ENCODE measurements at places on chromosomes 11 and 22.

GRCh38 chr11:114259124-114259526, 37.1 kb upstream of the NNMT start:
- DNase-seq: no peak

GRCh38 chr11:59285716-59286260, 72.9 kb upstream of the OR5AN1 start:
- DNase-seq: no peak

DNA sequence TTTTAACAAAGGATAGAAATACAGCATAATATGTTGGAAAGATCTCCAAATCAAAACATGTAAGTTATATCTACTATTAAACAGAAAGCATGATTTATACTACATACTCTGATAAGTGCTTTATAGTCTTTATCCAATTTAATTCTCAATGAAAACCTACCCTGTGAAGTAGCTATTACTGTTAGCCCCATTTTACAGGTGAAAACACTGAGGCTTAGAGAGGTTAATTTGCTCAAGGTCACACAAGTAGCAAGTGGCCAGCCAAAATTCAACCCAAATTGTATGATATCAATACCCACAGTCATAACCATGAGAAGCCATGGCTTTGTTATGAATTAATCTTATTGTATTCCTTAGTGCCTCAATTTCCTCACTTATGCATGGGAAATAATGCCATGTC, 675 bp upstream of the OR5AN1 start:
- DNase-seq: no peak

- no peak for DNase-seq
These were observed 14.6 kb upstream of the PHLDB1 start for GRCh38 chr11:118592616-118593367.

DNA sequence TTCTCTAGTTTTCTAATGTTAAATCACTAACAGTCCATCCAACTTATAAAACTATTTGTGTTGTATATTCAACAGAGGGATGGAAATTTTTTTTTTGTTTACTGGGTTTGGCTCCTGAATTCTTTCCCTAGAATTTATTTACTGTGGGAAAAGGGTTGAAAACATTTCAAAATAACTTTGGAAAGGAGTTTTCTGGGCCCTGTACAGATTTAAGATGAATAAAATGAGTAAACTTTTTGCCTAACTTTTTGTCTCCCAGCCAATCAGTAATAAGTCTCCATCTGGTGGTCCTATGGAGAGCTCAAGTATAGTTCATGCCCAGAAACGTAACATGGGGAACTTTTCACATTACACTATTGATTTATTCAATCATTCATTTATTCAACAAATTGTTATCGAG, 16.7 kb upstream of the PRSS23 start:
- no peak for DNase-seq

GRCh38 chr22:47631571-47632102, 869.2 kb downstream of the TBC1D22A start:
- peak; percentile 62 for DNase-seq

DNA sequence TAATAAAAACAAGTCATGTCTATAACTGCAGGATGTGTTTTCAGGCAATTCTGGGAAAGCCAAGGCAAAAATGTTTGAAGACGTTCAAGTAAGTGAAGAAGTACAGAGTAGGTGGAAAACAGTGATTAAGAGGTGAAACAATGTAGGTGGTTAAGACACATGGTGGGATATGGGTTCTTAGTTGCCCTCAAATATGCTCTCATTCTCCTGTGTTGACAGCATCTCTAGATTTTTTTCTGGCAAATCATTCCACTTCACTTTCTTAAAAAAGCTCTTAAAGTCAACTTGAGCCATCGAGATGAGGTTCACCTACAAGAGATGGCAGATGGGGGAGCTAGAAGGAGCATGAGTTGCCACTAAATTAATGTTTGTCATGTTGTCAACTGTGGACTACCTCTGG, 1041.0 kb upstream of the CNTN5 start:
- no peak for DNase-seq

DNA sequence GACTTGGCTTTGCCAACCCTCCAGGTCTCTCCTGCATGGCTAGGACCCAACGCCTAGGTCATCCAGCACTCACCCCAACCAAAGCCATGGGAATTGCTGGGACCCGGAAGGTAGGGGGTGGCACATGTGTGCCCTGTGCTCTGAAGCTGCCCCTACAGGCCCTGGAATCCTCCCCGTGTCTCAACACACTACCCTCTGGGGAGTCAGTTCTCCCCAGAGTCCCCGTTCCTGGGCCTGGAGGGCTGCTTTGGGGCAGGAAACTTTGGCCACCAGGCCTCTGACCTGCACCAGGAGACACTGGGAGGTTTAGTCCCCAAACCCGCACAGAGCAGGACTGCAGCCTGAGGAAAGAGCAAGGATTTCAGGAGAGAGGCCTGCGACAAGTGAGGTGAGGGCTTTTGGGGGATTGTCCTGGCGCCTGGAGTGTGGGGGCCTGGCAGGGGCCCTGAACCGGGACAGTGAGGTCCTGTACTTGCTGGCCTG, 495 bp upstream of the IFITM1 start:
- no peak for DNase-seq

GRCh38 chr11:4975436-4975835, 19.2 kb upstream of the OR51L1 start:
- DNase-seq: no peak

DNA sequence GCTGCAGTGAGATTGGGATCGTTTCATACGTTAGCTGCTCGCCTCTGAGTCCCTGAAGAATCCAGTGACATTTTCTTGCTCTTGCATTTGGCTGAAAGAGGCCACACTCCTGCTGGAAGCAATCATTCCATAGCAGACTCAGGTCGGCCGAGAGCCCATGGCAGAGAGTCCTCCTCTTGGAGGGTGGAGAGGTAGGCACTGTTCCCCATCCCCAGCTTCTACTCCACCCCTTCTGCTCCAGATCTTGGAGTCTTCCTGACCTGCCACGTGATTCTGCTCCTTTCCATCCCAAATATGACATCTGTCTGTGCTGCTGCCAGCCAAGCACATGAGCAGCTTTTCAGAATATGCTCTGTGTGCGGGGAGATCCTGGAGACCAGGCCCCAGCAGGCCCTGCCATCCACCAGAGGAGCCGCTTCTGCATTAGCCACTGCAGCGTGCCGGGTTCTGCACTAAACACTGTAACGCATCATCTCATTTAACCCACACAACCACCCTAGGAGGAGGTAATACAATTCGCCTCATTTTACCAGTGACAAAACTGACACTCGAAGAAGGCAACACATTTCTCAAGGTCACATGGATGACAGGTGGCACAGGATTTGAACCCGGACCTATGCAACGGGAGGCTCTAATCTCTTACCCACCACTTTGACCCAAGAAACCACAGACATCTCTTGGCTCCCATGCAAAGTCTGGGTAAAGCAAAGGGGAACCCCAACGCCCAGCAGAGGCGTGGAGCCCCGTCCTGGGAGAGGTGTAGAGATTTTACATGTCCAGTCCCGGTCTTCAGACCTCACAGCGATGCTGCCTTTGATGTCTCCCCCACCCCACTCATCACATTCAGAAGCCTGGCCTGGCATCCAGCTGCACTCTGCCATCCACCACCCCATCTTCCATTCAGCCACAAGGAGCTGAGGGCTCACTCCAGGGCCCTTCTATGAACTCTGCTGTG, 78.8 kb downstream of the FEZ1 start:
- DNase-seq: no peak

GRCh38 chr11:119722281-119722794, 6.7 kb downstream of the NECTIN1 start:
- DNase-seq: no peak

DNA sequence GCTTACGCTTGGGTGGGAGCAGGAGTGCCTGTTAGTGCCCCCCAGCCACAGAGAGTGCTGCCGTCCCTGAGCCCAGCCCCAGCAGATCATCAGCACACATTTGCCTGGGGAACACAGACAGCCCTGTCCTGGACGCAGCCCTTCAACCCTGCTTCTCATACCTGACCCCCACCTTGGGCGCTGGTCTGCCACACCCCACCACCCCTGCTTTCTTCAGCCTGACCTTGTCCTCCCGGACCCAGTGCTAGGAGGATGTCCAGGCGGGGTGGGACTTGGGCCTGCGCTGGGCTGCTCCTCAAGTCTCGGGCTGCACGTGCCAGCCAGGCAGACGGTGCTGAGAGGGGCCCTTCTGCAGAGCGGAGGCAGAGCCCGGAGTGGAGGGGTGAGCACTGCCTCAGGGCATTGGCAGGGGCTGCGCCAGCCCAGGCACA, 119.2 kb downstream of the KCNQ1OT1 start:
- no peak for DNase-seq

DNA sequence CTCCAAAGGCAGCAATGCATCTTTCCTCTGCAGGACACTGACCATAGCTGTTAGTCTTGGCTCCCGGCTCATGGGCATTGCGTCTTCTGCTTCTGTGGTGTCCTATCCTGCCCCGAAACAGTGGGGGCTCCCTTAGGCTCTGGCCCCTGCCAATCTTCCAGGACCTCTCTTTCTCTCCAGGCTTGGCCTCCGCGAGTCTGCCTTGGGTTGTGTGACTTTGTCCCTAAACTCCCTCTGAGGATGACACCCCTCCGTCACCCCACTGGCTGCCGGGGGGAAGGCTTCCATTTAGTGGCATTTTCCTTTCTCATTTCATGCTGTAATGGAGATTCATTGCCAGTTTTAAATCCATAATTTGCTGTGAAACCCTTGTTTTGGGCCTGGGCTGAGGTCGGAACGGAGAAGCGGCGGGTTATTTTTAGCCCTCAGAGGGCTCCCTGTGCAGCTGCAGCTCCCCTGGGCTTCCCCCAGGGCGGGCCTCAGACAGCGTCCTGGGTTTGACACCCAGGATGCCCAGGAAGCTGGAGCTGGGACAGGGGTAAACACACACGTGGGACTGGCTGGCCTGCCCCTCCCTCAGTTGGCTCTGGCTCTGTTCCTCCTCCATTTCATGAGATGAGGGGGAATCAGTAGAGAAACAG, 156.1 kb downstream of the ST3GAL4 start:
- DNase-seq: no peak

DNA sequence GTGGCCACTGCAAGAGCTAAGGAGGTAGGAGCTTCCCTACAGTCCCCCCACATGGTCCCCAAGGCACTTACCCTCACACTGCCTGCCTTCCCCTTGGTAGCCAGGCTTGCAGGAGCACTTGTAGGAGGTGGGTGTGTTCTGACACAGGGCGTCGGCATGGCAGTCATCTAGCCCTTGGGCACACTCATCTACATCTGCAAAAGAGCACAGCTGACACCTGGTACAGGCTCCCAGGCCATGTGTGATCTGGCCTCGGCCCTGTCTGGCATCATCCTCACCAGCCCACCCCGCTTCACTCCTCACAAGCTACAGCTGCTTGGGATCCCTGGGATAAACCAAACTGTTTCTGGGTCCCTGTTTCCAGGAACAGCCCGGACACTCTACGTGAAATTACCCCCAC, 1.8 kb downstream of the SCUBE2 start:
- DNase-seq: peak; percentile 21

- no peak for DNase-seq
These were observed 409.3 kb downstream of the BRD1 start for GRCh38 chr22:49418341-49418894.

DNA sequence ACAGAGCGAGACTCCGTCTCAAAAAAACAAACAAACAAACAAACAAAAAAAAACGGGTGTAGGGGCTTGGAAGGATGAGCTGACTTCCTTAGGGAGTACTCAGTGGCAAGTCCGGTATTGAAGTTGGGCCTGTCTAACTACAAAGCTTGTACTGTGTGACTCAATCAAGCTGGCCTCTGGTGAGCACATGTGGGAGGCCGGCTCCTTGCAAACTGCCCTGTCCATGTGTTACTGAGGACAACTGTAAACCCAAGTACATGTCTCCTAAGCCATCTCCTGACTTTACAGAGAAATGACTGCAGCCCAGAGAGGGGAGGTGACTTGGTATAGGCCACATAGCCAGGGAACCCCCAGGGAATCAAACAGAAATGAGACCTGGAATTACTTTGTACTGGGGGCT, 11.6 kb downstream of the RIBC2 start:
- DNase-seq: no peak

GRCh38 chr11:4393858-4394223, 339 bp upstream of the TRIM21 start:
- DNase-seq: no peak

GRCh38 chr22:37752189-37753087, 55.3 kb upstream of the GCAT start:
- DNase-seq: no peak

- DNase-seq: no peak
These were observed 31.1 kb upstream of the SYT9 start for GRCh38 chr11:7220636-7221035.

GRCh38 chr11:31844351-31844750, 33.2 kb upstream of the PAX6 start:
- DNase-seq: no peak

DNA sequence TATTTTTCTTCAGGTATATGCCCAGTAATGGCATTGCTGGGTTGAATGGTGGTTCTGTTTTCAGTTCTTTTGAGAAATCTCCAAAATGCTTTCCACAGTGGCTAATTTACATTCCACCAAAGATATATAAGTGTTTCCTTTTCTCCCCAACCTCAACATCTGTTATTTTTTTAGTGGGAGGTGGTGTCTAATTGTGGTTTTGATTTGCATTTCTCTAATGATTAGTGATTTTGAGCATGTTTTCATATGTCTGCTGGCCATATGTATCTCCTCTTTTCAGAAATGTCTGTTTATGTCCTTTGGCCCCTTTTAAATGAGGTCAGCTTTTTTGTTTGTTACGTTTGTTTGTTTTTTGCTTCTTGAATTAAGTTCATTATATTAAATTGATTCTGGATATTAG, 760.2 kb downstream of the KCNA4 start:
- DNase-seq: no peak

- DNase-seq: peak; percentile 54
These were observed 8.5 kb upstream of the SCYL1 start for GRCh38 chr11:65516135-65516968.

GRCh38 chr11:55726715-55727324, 46.4 kb upstream of the OR5D13 start:
- no peak for DNase-seq

DNA sequence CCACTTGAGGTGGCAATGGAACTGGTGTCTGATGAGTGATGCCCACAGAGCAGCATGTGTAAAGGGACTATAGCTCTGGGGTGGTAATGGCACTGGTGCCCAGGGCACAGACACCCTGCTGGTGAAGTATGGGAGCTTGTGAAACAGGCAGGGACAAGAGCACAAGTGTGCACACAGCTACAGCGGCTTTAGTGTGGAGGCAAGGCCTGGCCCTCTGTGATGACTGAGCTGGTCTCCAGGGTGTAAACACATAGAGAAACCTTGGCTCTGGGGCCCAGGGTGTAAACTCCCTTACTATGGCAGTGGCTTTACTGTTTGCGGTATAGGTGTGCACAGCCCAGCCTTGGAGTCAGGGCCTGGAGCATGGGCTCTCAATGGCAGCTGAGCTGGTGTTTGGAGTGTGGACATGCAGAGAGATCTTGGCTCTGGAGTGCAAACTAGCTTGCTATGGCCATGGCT, 46.3 kb downstream of the BIRC2 start:
- DNase-seq: no peak
